ENCODE measurements at places on chromosomes 7 and 10.

DNA sequence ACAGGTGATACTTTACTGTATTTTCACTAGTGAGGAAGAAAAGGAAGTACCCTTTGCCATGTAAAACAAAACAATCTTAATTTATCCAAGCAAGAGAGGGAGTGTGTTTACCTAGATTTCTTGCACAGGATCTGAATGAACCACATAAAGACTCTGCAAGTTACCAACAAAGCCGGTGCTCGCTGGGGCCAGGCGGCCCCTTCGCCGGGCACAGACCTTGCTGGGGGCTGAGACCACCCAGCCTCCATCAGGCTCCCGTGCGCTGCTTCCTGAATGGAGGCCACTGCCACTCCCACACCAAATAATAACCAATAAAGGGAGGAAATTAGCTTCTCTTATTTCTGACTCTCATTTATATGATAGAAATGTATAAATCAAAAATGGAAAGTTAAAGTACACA is 625.0 kb upstream of the ADARB2 start:
- no peak for DNase-seq

DNA sequence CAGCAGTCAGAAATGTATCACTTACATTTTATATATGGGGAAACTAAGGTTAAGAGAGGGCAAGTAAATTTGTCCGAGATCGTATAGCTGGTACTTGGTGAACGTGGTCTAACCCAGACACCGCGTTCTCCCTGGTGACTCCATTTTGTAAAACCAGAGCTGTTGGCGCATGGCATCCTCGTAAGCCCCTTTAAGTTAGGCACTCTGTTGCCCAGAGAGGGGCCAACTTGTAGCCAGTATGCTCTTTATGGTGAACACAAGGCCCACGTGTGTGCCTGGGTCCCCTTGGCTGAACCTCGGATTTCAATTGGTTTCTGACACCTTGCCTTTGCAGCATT is 39.7 kb upstream of the ZNF518A start:
- DNase-seq = no peak

DNA sequence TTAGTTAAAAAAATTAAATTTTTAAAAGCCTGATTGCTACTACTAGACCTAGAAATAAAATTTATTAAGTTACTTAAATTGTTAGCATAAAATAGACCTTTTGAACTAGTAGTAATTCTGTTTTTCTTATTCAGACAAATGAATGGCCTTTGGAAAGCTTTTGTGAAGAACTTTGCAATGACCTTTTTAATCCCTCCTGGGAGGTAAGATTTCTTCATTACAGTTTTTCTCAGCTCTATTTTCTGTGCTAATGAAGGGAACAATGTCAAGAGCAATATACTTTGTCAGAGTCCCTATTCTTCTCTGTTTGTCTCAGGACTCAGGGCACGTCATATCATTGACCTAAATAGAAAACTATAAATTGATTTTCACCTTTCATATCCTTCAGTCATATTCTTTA is 33.5 kb downstream of the BTAF1 start:
- DNase-seq = no peak

GRCh38 chr7:80740778-80741545 is 102.5 kb downstream of the CD36 start:
- DNase-seq = peak; percentile 36

DNA sequence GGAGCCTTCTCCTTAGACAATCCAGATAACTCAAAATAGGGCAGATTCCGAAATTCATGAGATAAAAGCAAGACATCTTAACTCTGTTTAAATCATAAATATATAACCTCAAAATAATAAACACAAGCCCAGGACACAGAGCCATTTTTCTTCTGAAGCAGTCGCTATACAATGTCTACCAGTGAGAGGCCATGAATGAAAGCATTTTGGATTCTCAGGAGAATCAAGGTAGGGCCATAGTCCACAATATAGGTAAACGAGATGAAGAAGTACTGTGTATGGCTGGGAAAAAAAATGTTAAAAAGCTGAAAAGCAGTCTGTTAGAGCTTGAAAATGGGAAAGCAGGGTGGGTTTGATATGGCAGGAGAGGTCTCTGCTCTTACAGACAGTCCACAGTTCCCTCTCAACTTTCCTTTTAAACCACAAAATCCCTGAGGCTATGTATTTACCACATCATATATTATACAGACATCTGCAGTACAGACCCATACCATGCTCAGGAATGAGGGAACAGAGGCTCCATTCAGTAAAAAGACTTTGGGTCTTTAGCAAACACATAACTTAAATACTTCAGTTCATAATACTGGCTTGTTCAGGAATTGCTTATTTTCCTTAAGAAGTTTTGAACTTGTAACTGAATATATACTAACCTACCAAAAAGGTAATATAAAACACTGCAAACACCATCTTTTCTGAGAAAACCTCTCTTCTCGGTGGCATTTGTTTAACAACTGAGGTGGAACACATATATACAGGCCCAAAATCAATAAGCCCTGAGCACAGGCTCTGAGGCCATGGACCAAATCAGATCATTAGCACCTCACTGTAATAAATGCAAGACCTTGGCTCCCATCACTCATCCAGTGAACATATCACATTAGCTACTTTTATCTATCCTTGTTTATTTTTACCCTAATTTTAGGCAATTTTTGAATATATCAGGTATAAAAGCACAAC is 109.3 kb downstream of the SORBS1 start:
- DNase-seq = no peak

GRCh38 chr10:118948786-118949185 is 80.7 kb upstream of the NANOS1 start:
- no peak for DNase-seq

GRCh38 chr7:129094501-129094900 is 39.6 kb upstream of the TNPO3 start:
- no peak for DNase-seq

- DNase-seq = no peak
Observed at GRCh38 chr10:51846856-51847506, 147.6 kb upstream of the CSTF2T start.

DNA sequence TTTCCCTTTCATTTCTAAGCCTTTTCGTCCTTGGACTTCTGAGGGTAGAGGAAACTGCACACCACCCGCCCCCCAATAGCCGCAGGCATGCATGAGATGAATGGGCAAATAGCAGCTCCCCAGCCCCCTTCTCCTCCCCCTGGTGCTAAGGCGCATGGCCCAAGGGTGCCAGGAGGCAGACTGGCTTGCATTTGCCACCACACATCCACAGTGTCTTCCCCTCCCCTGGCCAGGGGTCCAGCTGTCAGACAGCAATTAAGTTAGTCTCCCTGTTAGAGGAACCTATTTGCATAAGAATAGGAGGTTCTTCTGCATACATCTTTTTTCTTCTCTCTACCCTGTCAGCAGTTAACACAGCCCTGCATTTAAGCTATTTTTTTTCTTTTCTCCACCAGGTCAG is 20.2 kb downstream of the TOMM7 start:
- DNase-seq = no peak

GRCh38 chr10:67200913-67201564 is 275.2 kb downstream of the LRRTM3 start:
- no peak for DNase-seq

GRCh38 chr7:33901199-33901598 is 4.1 kb upstream of the BMPER start:
- DNase-seq = no peak

- DNase-seq = no peak
Observed at GRCh38 chr10:21516242-21517131, 9.0 kb downstream of the SKIDA1 start.

- no peak for DNase-seq
Observed at GRCh38 chr7:16883918-16884317, 2.1 kb upstream of the AGR3 start.

GRCh38 chr10:5976512-5977470 is 552 bp downstream of the IL15RA start:
- DNase-seq = no peak

DNA sequence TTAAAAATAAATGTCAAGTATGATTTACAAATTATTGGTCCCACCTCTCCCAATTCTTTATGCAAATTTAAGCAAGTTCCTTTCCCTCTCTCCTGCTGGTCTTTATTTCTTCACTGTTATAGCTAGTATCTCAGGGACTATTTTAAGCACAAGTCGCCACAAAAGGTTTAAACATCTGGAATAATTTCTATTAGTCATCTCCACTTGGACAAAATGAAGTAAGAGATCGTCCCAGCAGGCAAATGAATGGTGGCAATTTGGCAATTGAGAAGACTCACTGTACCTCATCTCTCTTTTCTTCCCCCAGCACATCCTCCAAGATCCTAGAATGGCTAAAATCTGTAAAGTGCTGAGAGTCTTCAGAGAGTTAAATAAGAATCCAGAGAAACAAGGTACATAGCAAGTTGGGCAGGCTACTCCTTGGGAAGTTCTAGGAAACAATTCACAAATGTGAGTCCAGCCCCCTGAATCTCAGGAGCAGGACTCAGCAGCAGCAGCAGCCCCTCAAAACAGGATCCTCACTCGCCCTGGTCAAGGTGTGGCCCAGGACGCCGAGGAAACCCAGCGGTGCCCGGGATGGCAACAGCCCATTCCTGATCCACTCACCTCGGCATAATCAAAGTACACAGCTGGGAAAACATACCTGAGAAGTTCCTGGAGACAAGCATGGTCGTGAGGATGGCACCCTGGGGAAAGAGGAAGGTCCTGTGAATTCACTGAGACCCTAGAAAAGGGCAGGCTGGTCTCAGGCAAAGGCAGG is 30.3 kb upstream of the NDST2 start:
- no peak for DNase-seq

DNA sequence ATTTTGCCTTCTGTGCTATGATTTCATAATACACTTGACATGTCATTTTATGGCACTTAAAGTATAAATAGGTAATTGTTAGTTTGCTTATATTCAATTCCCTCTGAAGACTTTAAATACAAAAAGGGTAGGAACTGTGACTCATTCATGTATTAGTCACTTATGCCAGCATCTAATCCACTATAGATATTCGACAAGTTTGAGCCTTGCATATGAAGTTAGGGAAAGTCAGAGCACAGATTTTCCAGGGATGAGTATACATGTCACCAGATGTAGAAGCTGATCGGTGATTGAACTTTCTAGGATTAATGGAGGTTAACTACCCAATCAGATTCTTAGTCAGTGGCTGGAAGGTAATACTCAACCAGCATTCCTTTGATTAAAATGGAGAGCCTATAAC is 1321.5 kb downstream of the XPNPEP1 start:
- no peak for DNase-seq

GRCh38 chr7:11478426-11478825 is 353.6 kb downstream of the THSD7A start:
- DNase-seq = no peak

Measured in fibroblast of skin of left biceps (primary cell).